Activated effector memory CD4-positive, alpha-beta T cell treated with Interleukin-2 at 50 U/mL for 16 hours (primary cell): ENCODE measurements at places on chromosomes 4 and X.

GRCh38 chrX:132488819-132489577 lies at the start of gene MBNL3:
Gene MBNL3, minus strand, starts transcription at chrX:132489038. Its CDS starts 49,427 bp downstream, at chrX:132439611.
- DNase-seq: peak; percentile 53

DNA sequence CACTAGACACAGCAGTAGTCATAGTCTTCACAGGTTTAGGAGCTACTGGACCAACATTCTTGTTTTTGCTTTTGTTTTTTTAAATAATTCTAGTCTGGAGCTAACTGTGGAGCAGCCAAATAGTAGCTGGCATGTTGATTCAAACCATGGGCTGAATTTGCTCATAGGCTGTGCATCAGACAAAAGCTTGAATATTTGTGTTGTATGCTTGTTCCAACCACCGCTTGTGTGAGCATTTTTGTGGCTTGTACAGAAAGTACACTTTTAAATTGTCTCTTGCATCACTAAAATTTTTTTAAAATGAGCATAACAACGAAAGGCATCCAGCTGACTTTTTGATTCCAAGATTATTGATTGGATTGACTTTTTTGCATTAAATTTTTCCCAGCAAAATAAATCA lies 39.6 kb downstream of the CCNI start:
- no peak for DNase-seq

GRCh38 chr4:76948443-76949275 lies 893 bp upstream of the SEPTIN11 start:
- peak; percentile 47 for DNase-seq

DNA sequence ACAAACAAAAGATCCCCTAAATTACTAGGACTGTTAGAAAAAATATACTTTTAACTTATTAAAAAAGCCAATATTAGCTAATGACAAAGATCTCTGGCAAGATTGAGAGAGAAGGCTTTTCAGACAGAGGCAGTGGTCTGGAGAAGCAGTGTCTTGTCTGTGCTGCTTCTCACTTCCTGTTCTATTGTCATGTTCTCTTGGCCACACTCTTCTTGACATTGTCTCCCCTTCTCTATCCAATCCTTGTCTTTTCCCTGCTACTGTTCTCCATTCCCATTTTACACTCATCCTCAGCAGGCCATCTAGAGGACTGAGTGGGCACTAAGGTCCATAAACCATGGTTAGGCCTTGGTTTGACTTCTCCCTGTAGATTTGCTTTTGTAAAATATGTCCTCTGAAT lies 14.0 kb upstream of the TAPT1 start:
- no peak for DNase-seq

- no peak for DNase-seq
These were observed 10.8 kb downstream of the CTBP1 start for GRCh38 chr4:1237981-1238675.
